ENCODE measurements at places on chromosomes 12 and 14. TPM values are rescaled to one million over a fixed set of nuclear protein-coding genes. Genes with fewer than 3 reads are reported as not detected.

- DNase-seq: no peak
These were observed 63.9 kb downstream of the FUT8 start for GRCh38 chr14:65476273-65476941.

- no peak for DNase-seq
These were observed 135.4 kb downstream of the ZFP36L1 start for GRCh38 chr14:68657300-68658028.

GRCh38 chr14:89720076-89720687, 234.3 kb downstream of the EFCAB11 start:
- no peak for DNase-seq

DNA sequence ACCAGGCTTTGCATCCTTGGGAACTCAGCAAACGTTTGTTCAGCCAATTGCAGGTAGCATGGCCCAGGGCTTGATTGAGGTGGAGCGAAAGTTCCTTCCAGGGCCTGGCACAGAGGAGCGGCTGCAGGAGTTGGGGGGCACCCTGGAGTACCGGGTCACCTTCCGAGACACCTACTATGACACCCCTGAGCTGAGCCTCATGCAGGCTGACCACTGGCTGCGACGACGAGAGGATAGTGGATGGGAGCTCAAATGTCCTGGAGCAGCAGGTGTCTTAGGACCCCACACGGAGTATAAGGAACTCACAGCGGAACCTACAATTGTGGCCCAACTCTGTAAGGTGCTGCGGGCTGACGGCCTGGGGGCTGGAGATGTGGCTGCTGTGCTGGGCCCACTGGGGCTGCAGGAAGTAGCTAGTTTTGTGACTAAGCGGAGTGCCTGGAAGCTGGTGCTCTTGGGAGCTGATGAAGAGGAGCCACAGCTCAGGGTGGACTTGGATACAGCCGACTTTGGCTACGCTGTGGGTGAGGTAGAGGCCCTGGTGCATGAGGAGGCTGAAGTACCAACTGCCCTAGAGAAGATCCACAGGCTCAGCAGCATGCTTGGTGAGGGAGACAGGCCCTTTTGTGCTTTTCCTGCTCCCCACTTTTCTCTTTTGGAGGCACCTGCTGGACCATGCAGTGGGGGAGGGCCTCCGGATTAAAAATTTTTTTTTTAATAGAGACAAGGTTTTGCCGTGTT, 799 bp downstream of the THTPA start:
- no peak for DNase-seq

GRCh38 chr12:8035440-8036010, 3.0 kb downstream of the FOXJ2 start:
- DNase-seq: no peak

Gene NT5DC3
- total RNA-seq: 22.4 TPM

Gene MEG3
- total RNA-seq: 95.4 TPM
